ENCODE measurements at places on chromosomes 7 and 10. TPM values are rescaled to one million over a fixed set of nuclear protein-coding genes. Genes with fewer than 3 reads are reported as not detected.

The HECW1 gene
- 2.0 TPM for polyA plus RNA-seq

- no peak for DNase-seq
Observed at GRCh38 chr10:80492848-80493521, 38.9 kb downstream of the TSPAN14 start.

DNA sequence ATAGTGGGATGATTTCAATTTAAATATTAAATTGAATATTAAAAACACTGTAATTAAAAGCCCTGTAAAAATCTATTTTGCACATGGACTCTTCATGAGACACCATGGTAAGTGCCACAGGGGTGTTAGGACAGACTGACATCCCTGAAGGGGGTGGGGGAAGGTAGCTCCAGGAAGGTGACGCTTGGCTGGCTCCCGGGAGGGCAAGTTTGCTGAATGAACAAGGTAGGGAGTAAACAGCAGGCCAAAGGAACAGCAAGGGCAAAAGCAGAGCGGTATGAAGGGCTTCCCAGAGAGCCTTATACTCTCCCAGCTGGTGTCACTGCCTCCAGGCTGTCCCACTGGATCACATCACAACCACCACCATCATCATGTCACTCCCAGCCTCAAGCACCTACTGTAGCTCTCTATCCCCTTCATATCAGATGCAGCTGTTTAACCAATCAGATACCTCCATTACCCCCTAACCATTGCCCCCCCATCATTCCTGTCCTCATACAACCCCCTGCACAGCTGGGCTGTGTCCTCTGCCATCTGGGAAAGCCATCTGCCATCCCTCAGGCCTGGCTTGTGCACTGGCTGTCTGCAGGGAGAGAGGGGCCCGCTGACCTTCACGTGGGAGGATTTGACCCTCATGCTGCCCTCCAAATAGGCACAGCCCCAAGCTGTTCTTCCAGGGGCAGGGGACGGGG, 19.5 kb downstream of the HSPA12A start:
- DNase-seq = no peak

GRCh38 chr10:31490858-31491504, 172.0 kb downstream of the ZEB1 start:
- DNase-seq = peak; percentile 71

DNA sequence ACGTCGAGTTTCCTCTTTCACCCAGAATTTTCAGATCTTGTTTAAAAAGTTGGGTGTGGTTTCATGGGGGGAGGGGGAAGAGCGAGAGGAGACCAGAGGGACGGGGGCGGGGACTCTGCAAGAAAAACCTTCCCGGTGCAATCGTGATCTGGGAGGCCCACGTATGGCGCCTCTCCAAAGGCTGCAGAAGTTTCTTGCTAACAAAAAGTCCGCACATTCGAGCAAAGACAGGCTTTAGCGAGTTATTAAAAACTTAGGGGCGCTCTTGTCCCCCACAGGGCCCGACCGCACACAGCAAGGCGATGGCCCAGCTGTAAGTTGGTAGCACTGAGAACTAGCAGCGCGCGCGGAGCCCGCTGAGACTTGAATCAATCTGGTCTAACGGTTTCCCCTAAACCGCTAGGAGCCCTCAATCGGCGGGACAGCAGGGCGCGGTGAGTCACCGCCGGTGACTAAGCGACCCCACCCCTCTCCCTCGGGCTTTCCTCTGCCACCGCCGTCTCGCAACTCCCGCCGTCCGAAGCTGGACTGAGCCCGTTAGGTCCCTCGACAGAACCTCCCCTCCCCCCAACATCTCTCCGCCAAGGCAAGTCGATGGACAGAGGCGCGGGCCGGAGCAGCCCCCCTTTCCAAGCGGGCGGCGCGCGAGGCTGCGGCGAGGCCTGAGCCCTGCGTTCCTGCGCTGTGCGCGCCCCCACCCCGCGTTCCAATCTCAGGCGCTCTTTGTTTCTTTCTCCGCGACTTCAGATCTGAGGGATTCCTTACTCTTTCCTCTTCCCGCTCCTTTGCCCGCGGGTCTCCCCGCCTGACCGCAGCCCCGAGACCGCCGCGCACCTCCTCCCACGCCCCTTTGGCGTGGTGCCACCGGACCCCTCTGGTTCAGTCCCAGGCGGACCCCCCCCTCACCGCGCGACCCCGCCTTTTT, at the start of gene VIM:
Gene VIM, plus strand, starts transcription at position 151 of the 925 bp plus-strand sequence. CDS start 1,182 bp downstream, outside the sequence.
- DNase-seq = peak; percentile 100

- no peak for DNase-seq
Observed at GRCh38 chr7:36379831-36380504, 9.7 kb upstream of the ANLN start.

- no peak for DNase-seq
Observed at GRCh38 chr7:94133460-94133859, 129.3 kb upstream of the BET1 start.

The MGMT gene
- 38.1 TPM for polyA plus RNA-seq

DNA sequence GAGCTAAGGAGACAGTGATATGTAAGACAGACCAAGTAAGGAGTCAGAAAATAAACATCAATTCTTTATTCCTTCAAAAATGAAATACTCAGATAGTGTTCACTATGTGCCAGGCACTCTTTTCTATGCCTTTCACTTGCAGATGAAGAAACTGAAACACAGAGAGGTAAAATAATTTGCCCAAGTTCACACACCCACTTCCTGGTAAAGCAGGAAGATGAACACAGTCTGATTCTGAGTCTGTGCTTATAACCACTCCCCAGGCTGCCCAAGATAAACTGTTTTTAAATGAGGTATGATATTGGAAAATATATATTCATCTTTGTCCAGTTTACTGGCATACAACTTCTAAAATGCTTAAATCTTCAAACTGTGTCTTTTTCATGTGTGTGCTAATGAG, 294.4 kb upstream of the NPVF start:
- no peak for DNase-seq

The OR6B1 gene
- not detected for polyA plus RNA-seq

GRCh38 chr10:101629837-101630632, 41.9 kb downstream of the DPCD start:
- no peak for DNase-seq
